ENCODE measurements at places on chromosomes 2 and 18.

- peaks cover 20% of the 10 kb centered on the region for H3K4me1 ChIP-seq
- H3K36me3 ChIP-seq: no peaks in the 10 kb centered on the region
- H3K27ac ChIP-seq: no peak overlapping the region
- no peak for DNase-seq
Measured at GRCh38 chr2:19476327-19476726, 117.9 kb upstream of the OSR1 start.

DNA sequence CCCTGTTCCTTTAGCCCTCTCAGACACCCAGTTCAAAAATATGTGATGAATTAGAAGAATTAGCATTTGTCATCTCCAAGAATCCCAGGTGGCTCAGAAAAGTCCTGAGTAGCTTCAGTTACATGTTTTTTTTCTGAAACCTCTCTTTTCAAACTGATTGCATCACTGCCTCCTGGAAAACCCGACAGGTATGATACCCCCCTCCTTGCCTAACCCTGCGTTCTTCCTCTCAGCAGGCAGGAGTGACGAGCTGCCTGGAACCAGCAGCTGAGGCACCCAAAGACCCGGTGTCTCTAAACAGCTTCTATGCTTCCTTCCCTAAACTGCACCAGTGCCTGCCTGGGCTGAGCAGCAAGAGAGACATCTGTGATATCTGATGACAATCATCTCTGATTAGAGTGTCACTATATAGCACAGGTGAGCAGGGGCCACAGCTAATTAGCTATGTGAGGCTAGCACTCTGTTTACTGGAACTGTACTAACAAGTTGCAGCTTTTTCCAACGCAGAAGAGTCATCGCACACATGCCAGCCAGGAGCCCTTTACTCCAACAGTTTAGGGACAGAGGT, 376.4 kb upstream of the ATP5MC3 start:
- no peak overlapping the region for H3K27ac ChIP-seq
- no peaks in the 10 kb centered on the region for H3K27me3 ChIP-seq
- no peaks in the 10 kb centered on the region for H3K36me3 ChIP-seq
- no peak for DNase-seq
- H3K4me1 ChIP-seq: no peaks in the 10 kb centered on the region

GRCh38 chr2:165469417-165469816, at the start of gene CSRNP3:
Gene CSRNP3, plus strand, starts transcription at chr2:165469698. Its CDS starts 125,368 bp downstream, at chr2:165595066.
- H3K4me3 ChIP-seq: no peak within 1 kb of the TSS
- H3K27me3 ChIP-seq: no peaks in the 10 kb centered on the region
- H3K27ac ChIP-seq: no peak within 1 kb of the TSS
- no peaks in the 10 kb centered on the region for H3K4me1 ChIP-seq
- no peaks in the 10 kb centered on the region for H3K36me3 ChIP-seq

DNA sequence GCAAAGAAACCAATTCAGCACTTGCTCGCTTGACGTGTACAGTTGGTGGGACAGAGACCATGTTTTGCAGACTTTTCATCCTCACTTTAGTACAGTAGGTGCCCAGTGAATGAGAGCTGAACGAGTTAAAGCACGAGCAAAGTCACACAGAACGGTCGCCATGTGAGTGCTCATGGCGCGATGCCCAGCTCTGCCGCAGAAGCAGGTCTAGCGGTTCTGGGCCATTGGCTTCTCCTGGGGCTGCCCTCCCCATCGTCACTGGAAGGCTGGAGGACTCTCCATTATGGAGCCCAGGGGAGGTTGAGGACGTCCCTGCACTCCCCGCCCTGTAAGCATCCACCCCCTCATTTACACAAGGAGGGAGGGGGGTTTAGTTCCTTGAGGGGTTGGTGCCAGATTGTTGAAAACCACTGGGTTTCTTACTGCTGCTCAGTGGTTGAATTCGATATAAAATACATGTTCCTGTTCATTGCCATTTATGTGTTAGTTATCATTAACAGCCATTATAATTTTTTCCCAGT, 24.9 kb downstream of the PTGR3 start:
- H3K4me3 ChIP-seq: no peak overlapping the region
- no peak overlapping the region for H3K27ac ChIP-seq
- no peaks in the 10 kb centered on the region for H3K27me3 ChIP-seq

DNA sequence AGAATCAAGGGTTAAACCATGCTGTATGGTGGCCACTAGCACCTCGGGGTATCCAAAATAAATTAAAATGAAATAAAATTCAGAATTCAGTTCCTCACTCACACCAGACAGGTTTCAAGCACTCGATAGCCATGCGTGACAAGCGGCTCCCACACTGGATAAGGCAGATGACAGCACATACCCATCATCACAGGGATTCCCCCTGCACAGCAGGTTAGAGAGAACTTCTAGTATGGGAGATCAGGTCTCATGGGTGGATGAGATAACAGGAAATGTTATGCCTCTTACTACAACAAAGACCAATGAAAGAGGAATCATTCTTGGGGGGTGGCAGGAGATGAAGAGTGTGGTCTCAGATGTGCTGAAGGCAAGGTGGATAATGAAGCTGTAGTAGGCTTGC, 121.9 kb upstream of the ACAA2 start:
- no peak overlapping the region for H3K4me3 ChIP-seq
- no peak overlapping the region for H3K27ac ChIP-seq
- H3K27me3 ChIP-seq: no peaks in the 10 kb centered on the region
- no peaks in the 10 kb centered on the region for H3K4me1 ChIP-seq
- no peak for DNase-seq

DNA sequence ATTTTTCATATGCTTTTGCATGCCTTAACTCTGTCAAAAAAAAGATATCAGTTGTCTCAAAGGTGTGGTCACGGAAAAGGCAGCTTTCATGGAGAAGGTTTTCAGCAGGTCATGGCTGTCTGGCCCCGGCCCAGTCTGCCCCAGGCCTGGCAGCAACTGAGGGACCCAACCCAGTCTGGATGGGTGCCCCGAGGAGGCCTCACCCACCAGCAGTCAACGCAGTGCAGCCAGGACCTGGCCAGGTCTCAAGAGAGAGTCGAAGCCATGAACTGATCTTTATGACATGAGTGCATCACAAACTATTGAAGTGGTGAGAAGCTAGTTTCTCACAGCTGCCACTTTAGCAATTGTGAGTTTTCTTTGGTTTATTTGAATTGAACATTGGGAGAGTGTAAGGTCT, 7.9 kb downstream of the TUBB6 start:
- H3K4me3 ChIP-seq: no peak overlapping the region
- H3K27me3 ChIP-seq: no peaks in the 10 kb centered on the region
- no peak for DNase-seq
- no peaks in the 10 kb centered on the region for H3K4me1 ChIP-seq
- no peak overlapping the region for H3K27ac ChIP-seq

DNA sequence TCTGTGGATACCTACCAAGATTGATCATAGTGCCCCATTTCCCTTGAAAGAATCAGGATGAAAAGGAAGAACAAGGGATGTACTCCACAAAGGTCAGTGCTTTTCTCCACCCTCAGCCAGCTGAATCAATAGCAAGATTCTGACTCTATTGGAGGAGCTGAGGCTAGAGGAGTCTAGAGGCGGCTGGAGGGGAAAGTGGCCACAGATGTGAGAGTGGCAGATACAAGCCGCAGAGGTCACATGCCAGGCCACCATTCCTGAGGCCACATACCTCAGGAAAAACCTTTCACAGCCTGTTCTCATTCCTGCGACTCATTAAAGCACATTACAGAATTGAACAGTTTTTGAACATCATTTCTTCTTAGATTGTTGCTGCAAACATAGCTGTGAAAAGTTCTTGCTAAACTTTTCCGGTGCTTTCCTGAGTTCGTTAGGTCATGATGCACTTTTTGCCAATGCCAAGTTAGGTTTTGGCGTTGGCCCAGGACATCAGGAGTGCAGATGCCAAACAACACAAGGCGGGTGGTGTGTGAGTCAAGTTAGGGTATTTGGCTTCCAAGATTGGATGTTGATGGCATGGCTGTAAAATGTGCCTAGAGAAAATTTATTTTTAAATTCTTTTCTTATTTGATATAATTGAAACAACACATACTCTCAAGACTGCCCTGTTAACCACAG, 160.7 kb upstream of the SP5 start:
- no peaks in the 10 kb centered on the region for H3K4me1 ChIP-seq
- H3K36me3 ChIP-seq: no peaks in the 10 kb centered on the region
- DNase-seq: no peak
- no peak overlapping the region for H3K4me3 ChIP-seq
- H3K27me3 ChIP-seq: no peaks in the 10 kb centered on the region

DNA sequence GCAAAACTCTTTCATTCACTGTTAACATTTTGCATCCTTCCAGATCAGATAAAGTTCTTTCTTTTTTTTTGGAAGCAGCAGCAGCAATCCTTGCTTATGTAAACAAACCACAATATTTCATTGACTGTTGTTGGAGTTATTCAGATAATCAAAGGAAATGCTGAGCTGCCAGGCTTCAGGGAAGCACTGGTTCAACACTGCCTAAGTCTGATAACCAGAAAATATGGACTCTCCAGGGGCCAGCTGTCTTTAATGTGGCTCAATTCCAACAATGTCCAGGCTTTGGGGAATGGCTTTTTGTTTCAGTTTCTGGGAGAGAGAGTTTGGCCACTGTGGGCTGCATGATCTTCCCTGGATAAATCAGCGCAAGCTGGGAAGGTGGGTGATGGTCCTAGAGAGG, 354.3 kb downstream of the AKAIN1 start:
- no peaks in the 10 kb centered on the region for H3K36me3 ChIP-seq
- no peak overlapping the region for H3K27ac ChIP-seq
- H3K27me3 ChIP-seq: no peaks in the 10 kb centered on the region

DNA sequence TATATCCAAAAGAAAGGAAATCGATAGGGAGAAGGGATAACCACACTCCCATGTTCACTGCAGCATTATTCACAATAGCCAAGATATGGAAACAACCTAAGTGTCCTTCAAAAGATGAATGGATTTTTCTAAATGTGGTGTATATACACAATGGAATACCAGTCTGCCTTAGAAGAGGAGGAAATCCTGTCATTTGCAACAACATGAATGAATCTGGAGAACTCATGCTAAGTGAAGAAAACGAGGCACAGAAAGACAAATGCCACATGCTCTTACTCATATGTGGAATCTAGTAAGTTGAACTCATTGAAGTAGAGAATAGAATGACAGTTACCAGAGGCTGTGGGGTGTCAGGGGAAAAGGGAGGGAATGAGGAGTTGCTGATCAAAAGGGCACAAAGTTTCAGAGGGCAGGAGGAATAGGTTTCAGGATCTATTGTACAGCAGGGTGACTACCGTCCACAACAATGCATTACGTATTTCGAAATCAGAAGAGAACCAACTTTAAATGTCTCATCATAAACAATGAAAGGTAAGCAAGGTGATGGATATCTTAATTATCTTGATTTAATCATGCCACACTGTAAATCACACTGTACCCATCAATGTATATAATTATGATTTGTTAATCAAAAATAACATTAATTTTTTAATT, 46.1 kb downstream of the SIGLEC15 start:
- no peak for DNase-seq
- peaks cover 21% of the 10 kb centered on the region for H3K4me1 ChIP-seq
- H3K27me3 ChIP-seq: no peaks in the 10 kb centered on the region
- H3K27ac ChIP-seq: no peak overlapping the region
- H3K36me3 ChIP-seq: peaks cover 23% of the 10 kb centered on the region

- H3K27me3 ChIP-seq: peaks cover 10% of the 10 kb centered on the region
- peaks cover 8% of the 10 kb centered on the region for H3K4me1 ChIP-seq
- H3K36me3 ChIP-seq: no peaks in the 10 kb centered on the region
- H3K4me3 ChIP-seq: no peak overlapping the region
- DNase-seq: no peak
Measured at GRCh38 chr2:167294776-167295140, 406.5 kb downstream of the XIRP2 start.

GRCh38 chr2:60320724-60321123, 232.7 kb downstream of the BCL11A start:
- H3K27ac ChIP-seq: no peak overlapping the region
- no peaks in the 10 kb centered on the region for H3K4me1 ChIP-seq
- DNase-seq: no peak

GRCh38 chr2:152472481-152472887, 137.5 kb downstream of the FMNL2 start:
- no peaks in the 10 kb centered on the region for H3K36me3 ChIP-seq
- no peak overlapping the region for H3K4me3 ChIP-seq
- DNase-seq: no peak
- no peaks in the 10 kb centered on the region for H3K27me3 ChIP-seq
- no peaks in the 10 kb centered on the region for H3K4me1 ChIP-seq
- no peak overlapping the region for H3K27ac ChIP-seq

GRCh38 chr18:2954869-2955645, 57.9 kb downstream of the LPIN2 start:
- peaks cover 70% of the 10 kb centered on the region for H3K4me1 ChIP-seq
- no peak overlapping the region for H3K27ac ChIP-seq
- H3K27me3 ChIP-seq: no peaks in the 10 kb centered on the region
- peaks cover 41% of the 10 kb centered on the region for H3K36me3 ChIP-seq
- H3K4me3 ChIP-seq: no peak overlapping the region

GRCh38 chr2:31266804-31267203, 32.9 kb downstream of the EHD3 start:
- H3K27ac ChIP-seq: no peak overlapping the region
- no peaks in the 10 kb centered on the region for H3K4me1 ChIP-seq
- H3K27me3 ChIP-seq: no peaks in the 10 kb centered on the region
- no peak for DNase-seq
- no peaks in the 10 kb centered on the region for H3K36me3 ChIP-seq
- H3K4me3 ChIP-seq: no peak overlapping the region

DNA sequence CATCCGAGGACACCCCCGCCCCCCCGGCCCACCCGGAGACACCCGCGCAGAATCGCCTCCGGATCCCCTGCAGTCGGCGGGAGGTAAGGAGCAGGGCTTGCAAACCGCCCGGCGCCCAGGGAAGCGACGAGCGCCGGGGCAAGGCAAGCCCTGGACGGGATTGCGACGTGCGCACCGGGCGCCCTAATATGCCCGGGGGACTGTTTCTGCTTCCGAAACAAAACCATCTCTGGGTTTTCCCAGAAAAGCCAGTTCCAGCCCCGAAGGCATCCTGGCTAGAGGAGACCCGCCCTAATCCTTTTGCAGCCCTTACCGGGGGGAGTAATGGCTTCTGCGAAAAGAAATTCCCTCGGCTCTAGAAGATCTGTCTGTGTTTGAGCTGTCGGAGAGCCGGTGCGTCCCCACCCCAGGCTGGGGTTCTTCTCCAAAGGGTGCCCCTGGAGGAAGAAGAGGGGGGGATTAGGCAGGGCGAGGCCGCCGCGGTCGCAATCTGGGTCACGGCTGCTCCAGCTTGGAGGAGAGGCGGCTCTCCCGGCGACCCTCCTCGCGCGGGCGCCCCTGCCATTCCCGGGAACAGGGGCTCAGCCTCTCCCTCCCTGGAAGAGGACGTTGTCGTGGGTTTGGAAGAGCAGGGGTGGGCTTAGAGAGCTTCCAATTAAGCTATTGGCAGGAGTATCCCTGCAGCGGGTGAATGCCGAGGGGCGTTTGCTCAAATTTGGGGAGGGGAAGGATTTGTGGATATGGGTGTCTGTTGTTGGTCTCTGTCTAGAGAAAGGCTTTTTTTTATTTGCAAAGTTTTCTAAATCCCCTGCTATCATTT, 521 bp downstream of the MYCN start:
- H3K4me3 ChIP-seq: no peak overlapping the region
- H3K27me3 ChIP-seq: peaks cover 17% of the 10 kb centered on the region
- peaks cover 18% of the 10 kb centered on the region for H3K4me1 ChIP-seq

GRCh38 chr2:223102040-223102400, 50.0 kb downstream of the KCNE4 start:
- H3K4me1 ChIP-seq: no peaks in the 10 kb centered on the region
- no peak overlapping the region for H3K27ac ChIP-seq

- no peaks in the 10 kb centered on the region for H3K36me3 ChIP-seq
- no peaks in the 10 kb centered on the region for H3K27me3 ChIP-seq
- no peaks in the 10 kb centered on the region for H3K4me1 ChIP-seq
Measured at GRCh38 chr18:57909620-57910019, 106.5 kb upstream of the ATP8B1 start.

GRCh38 chr2:121722479-121722878, 14.2 kb downstream of the NIFK start:
- H3K27ac ChIP-seq: no peak overlapping the region
- no peaks in the 10 kb centered on the region for H3K36me3 ChIP-seq
- H3K4me3 ChIP-seq: no peak overlapping the region
- no peak for DNase-seq
- H3K27me3 ChIP-seq: no peaks in the 10 kb centered on the region

Data from CD8-positive, alpha-beta memory T cell (primary cell).